Bone marrow (tissue), 2 donors: ENCODE measurements at places on chromosomes 7 and 10.

DNA sequence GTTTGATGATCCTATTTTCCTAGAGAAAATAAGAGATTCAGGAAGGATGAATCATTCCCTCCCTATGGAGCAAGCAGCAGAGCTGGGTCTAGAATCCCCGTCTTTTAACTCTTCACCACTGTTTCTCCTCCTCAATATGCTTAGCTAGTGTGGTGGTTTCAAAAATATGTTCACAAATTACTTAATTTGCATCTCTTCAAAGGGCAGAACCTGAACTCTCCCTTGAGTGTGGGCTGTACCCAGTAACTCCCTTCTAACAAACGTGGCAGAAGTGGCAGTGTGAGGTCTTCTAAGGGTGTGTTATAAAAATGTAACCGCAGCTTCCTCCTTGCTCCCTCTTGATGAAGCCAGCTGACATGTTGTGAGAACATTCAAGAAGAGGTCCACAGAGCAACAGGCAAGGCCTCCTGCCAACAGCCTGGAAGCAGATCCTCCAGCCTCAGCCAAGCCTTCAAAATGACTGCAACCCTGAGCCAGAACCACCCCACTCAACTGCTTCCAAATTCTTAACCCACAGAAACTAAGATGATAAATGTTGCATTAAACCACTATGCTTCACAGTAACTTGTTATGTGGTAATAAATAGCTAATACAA, 36.6 kb downstream of the SRPK2 start:
- peak; percentile 29 for DNase-seq

DNA sequence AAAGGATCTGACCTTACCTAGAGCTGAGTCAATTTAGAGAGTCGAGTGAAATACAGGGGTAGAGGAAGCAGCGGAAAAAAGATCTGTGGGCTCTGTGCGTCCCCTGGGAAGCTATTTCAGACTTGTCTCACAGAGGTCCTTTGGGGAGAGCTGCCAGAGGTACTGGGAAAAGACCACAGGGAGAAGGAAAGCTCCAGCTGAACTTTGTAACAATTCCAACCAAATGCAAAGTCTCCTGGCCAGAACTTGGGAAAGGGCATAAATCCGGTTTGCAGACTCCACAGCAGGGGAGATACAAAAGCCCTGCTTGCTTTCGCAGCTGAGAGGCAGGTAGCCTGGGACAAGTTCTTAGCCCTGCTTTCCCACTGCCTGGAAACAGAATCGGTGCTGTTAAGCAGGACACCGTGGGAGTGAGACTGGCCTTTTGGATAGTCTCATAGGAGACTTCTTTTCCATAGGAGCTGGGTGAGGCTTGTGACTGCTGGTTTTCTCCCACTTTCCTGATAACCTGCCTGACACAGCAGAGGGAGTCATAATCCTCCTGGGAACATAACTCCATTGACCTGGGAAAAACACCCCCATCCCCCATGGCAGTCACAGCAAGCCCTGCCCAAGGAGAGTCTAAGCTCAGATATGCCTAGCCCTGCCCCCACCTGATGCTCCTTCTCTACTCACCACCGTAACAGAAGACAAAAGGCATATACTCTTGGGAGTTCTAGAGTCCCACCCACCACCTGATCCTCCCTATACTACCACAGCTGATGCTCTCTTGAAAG, 926.2 kb downstream of the KCNMA1 start:
- no peak for DNase-seq

GRCh38 chr7:105849122-105849855, 27.1 kb downstream of the ATXN7L1 start:
- no peak for DNase-seq

DNA sequence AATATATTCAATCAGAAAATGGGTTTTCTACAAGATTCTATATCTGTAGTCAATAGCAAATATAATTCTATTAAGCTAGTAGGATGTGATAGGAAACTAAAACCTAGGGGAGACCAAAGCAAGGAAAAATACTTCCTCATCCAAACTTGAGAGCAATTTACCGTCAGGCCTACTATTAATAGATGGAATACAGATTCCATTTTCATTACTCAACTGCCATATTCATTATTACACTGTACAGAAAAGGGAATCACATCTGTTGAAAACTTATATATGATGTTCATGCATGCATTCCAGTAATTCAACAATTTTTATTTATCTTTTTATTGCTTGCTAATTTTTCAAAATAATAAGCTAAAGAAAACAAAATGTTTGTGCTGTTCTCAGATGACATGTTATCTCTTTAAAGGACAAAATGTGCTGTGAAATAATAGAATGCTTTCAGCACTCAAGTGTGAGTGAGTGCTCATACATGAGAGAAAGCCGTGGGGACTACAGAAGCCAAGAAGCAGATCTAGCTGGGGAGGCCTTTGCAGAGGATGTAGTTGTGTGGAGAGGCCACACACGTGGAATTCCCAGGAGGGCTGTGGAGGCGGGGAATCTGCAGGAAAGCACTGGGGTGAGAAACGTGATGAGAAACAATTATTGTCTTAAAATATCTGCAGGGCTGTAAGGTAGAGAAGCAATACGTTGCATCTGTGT, 110.0 kb downstream of the EGFR start:
- no peak for DNase-seq

- DNase-seq, result no peak
Measured at GRCh38 chr7:117485118-117485620, 5.3 kb downstream of the CFTR start.

DNA sequence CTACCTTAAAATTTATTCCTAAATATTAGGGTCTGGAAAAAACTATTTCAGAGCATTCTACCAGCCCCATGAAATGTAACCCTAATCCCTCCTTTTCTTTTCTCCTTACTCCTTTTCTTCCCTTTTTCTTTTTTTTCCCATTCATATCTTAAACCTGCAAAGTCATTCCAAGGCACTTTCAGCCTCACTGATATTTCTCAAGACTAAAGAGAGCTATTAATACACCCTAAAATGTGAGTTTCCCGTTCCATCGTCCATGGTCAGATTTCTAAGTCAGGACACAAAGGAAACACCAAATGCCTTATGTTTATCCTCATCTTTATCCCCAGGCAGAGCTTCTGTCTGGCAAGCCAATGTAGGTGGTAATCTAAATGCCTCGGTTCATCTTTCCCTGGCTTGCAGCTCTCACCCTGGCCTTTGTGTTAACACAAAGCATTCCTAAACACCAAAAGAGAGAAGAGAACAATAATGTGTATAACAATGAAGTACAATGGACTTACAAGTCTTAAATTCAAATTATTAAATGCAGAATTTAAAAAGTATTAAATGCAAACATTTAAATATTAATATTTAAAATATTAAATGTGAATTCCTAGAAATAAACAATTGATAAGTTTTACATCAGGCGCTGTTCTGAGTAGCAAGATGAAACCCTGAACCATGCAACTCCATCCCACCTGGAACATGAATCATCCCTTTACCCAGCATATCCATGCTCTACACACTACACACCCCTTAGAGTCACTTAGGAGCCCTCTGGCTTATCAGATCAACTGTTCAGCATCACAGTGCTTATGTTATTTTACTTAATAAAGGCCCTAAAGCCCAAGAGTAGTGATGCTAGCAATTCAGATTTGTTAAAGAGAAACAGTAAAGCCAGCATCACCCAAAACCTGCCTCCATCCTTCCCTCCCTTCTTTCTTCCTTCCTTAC, 26.8 kb downstream of the MICU1 start:
- no peak for DNase-seq

- DNase-seq, result no peak
Measured at GRCh38 chr7:42049761-42050160, 187.2 kb downstream of the GLI3 start.

DNA sequence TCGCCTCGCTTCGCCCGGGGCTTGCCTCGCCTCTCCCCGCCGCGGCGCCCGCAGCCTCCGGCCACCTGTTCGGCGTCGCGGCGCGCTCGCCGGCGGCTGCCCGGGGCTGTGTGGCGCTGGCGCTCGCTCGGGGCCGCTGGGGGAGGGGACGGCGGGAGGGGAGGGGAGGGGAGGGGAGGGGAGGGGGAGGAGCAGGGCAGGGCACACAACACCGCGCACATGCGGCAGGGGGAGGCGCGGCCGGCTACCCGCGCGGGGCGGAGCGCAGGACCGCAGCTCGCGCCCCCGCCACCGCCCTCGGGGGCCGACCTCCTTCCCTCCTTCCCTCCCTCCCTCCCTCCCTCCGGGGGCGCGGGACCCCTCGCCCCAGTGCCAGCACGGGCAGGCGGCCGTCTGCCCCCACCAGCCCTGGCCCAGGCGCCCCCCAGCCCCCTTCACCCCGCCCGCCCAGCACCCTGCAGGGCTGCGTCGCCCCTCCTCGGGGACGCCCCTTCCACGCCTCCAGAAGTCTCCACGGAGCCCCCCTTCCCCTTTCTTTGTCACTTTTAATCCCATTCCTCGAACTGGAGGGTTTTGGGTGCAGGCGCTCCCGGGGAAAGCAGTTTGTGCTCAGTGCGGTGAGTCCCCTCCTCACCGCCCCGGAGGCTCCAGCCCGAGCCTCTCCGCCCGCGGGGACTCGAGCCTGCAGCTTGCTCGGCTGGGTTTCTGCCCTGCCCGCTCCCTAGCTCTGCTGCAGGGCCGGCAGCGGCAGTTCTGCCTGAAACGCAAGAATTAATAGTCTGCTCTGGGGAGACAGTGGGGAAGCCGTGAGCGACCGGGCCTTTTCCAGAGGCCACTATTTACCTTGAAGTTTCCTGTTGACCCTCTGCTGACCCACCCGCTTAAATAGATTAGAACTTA, at the start of gene PARD3:
TSS of gene PARD3 (minus strand) at position 112 of the 900 bp plus-strand sequence. CDS start 301 bp downstream, outside the sequence.
- DNase-seq, result no peak

- no peak for DNase-seq
Measured at GRCh38 chr10:16944986-16945385, 127.8 kb upstream of the RSU1 start.
